ENCODE measurements at places on chromosomes 1 and 21.

- DNase-seq = no peak
Observed at GRCh38 chr1:75985827-75986226, 53.6 kb upstream of the ASB17 start.

GRCh38 chr1:56227401-56227800 is 352.0 kb downstream of the PLPP3 start:
- no peak for DNase-seq

GRCh38 chr1:231053493-231054162 is 13.6 kb upstream of the FAM89A start:
- DNase-seq = no peak

DNA sequence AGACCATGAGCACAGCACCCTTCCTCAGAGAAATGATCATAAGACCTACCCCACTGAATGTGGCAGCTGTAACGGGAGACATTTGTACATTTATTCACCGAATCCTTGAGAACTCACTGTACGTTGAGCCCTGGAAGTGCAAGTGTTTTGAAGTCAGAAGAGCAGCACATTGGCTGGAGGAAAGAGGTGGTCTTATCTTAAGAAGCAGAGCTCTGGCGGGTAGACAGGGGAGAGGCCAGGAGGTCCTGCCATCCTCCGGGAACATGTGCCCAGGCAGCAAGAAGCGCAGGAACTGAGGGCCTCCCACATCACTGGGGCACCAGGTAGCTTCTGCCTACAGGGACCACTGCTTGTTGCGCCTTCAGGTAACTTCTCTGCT is 169.2 kb upstream of the IRF2BP2 start:
- DNase-seq = no peak

- no peak for DNase-seq
Observed at GRCh38 chr1:108670131-108670773, 9.4 kb upstream of the HENMT1 start.

DNA sequence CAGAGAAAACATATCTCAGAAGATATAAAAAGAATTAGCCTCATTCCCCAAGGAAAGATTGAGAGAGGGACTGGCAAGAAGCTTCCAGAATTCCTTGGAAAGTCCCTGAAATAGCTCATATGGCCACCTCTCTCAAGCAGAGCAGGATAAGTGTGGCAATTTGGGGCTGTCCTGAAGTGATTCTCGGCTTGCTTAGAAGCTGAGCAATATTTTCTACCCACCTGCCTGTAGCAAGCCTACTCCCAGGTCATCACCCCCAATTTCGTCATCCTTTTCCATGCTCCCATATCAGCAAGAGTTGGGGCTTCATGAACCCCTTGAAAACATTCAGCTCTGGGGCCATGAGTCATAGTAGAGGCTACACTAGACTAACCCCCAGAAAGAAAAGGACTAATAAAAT is 131.5 kb downstream of the PLPP3 start:
- DNase-seq = no peak

DNA sequence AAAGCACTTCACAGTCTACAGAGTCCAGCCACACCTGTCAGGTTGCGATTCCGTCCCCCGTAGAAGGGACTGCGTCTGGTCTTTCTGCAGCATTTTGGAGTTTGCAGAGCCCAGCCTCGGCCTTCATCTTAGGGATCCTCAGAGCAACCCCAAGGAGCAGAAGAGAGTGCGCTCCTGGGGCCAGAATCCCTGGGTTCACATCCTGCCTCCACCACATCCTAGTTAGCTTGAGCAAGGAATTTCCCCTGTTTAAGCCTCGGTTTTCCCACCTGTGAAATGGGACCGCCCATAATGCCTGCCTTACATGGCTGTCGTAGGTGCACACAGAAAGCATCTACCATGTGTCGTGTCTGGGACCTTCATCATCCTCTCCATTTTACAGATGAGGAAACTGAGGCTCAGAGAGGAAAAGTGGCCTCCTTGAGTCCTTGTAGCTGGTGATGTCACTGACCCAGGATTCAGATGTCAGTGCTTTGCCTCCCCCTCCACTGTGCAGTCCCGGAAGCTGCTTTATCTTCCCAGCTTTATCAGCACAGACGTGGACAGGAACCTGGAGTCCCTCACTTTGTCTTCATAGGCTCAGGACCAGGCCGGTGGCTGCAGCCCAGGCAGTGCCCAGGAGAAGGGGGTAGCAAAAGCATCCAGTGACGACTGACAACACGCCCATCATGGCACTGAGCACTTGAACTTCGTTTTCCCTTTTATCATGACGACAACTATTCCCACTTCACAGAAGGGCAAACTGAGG is 438.5 kb downstream of the MATN1 start:
- no peak for DNase-seq

DNA sequence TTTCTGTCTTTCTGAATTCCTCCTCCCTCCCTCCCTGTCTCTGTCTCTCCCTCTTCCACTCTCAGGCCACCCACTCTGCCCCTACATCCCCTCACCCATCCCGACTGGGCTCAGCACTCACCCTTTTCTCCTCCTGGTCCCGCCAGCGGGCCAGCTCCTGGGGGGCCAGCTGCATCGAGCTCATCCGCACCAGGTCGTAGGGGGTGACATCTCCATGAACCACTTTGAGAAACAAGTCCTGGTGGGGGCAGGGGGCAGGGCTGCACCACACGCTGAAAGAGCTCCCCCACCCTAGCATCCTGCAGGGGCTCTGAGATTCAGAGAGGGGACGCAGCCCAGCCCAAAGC is 17.8 kb downstream of the SPOCD1 start:
- no peak for DNase-seq

GRCh38 chr1:18032172-18032859 is 75.3 kb upstream of the IGSF21 start:
- no peak for DNase-seq

DNA sequence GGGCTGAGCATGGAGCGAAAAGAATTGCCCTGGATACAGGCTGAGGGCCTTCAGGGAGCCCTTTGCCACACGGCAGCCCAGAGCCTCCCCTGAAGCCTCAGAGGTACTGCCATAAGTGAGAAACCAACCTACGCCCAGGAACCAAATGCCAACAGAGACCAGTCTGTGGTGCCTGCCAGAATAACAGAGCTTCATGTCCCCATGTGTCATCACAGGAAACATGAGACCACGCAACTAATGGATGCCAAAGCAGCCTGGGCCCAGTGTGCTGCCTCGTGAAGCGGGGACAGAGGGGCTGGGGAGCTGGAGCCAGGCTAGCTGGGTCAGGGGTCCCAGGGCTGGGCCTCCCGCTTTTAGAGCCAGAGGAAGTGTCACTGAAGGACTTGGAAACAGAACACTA is 18.7 kb upstream of the STUM start:
- DNase-seq = no peak

DNA sequence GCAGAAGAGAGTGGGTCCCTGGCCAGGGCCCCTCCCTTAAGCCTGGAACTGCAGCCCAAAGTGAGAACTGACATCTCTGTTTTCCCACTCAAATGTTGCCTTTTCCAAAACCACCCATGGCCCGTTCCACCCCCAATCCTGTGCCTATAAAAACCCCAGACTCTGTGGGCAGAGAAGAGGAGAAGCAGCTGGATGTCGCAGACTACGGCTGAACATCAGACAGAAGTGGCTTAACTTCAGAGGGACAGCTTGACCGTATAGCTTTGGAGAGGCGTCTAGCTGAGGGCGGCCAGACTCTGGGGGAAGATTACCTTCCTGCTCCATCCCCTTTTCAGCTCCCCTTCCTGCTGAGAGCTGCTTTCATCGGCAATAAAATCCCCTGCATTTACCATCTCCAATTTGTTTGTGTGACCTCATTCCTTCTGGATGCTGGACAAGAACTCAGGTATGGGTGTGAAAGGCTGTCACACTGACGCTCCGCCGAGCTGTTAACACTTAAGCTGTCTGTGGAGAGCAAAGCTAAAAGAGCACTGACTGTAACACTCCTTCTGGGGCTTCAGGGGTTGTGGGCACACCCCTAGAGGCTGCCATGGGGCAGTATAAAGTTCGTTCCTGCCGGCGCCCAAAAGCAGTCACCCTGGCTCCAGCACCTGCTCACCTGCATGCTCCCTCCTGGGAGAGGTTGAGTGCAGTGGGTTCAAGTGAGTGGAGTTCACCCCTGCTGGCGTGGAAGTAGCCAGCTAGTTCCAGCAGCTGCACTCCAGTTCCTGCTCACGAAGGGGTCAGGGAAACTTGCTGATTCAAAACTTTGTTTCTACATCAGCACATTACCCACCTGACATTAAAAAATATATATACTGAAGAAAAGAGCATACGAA is 19.6 kb upstream of the ERO1B start:
- DNase-seq = no peak

DNA sequence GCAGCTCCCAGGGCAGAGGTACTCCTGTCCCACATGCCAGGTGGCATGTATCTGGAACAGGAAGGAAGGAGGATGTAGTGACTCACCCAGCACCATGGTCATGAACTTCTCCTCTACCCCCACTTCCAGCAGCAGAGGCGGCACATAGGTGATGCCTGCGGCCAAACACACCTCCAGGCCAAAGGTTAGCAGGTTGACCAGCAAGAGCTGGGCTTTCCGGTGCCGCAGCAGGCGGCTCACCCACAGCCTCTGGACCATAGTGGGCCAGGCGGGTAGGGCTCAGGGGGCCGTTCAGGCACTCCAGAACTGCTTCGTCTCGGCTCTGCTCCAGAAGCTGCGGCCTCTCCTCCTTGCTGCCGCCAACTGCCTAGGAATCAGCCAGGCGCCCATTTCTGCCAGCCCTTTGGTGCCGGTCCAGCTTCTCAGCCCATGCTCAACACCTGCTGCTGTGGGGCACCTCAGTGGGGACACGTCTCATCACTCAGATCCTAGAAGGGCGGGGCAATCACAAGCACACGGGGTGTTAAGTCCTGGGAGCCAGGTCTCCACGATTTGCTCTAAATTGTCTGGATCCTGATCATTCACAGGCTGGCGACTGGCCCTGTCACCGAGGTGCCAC is 15.8 kb downstream of the SLC45A3 start:
- no peak for DNase-seq

DNA sequence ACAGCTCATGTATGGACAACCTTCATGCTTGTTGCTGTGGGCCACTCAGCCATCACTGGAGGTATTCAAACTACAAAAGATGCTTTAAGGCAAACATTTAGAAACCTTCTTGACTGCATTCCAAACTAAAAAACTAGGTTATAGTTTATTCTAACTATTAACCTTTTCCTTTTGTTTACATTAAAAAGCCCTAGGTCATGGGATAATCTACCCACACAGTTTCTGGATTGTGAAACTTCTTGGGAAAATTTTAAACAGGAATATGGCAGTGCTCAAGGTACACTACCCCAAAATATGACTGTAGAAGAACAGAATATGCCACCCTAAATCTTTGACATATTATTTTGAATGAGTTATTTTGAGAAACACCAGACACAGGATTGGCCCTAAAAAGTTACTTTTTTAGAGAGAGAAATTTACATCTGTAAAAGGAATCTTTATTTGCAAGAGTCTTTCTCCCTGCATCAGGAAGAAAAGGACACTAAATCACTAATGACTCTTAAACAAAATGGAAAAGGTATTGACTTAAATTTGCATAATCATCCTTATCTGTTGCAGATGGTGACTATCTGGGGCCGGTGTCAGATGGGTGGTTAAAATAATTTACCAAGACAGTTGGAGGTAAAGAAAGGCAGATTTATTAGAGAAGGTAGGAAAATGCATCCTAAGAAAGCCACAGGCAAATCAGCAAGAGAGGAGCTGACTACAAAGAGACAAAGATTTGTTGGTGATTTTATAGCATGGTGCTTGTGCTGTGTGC is 25.1 kb upstream of the NUF2 start:
- DNase-seq = no peak

- DNase-seq = no peak
Observed at GRCh38 chr21:35911412-35912191, 148.7 kb downstream of the SETD4 start.

DNA sequence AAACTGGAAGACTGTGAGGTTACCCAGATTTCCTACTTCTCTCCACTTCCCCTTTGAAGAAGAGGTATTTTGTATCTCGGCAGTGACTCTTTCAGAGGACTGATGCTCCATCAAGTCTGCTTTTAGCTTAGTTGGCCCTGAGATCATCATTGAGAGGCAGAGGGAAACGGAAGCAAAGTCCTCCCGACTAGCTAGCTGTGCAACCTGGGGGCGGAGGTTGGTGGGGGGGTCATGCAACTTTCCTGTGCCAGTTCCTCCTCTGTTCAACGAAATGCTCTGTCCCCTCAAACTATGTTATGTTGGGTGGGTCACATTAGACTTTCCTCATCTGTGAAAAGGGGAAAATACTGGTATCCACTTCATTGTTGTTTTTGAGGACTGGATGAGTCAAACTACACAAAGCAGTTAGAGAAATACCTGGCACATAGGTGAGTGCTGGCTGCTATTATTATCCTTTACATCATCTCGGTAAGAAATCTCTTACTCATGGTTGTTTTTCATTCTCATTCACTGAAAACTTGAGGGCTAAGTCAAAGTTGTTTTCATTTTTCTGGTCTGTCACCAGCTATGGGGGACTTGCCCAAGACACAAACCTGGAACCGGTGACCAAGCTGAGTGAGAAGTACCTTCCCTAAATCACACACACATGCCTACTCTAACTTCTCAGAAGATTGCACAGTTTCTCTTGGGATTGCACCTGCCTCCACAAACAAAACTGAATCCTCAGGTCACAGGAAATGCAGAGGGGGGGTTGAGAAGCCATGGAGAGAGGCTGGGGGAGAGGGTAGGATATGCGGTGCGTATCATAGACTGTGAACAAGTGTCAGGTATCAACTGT is 83.3 kb downstream of the ABCA4 start:
- DNase-seq = no peak

GRCh38 chr1:71228742-71229365 is 148.0 kb upstream of the ZRANB2 start:
- DNase-seq = peak; percentile 15

DNA sequence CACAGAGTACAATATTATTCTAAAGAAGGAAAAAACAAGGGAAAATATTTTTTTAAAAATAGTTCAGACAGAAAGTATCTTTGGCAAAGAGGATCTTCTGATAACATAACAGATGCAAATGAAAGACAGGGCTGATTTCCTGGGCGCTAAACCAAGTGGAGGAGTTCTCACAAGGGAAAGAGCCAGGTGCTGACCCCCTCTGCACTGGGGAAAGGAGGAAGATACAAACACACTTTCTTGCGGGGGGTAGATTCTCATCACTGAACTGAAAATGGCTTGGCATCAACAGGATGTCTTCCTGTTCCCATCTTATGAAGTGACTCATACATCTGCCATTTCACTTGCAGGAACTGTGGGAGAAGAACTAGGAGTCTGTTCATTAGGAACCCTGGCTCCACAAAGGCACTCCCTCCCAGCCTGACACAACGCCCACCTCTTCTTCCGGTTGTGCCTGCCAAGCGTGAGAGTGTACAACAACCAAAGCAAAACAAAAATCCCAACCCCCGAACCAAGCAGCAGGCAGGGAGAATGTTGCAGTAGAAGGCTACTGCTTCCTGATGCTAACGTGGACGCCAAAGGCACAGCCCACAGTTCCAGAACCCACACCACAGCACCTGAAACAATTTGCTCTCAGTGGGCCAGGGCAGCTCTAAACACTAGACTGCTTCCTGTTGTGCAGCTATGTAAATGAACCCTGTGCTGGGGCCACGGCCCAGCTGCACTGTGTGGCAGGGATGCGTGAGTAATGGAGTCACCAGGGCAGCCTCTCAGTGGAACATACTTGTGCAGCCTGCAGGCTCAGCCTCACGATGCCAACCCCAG is 51.0 kb downstream of the GADD45A start:
- peak; percentile 38 for DNase-seq
